ENCODE measurements at places on chromosomes 2 and 18. TPM values are rescaled to one million over a fixed set of nuclear protein-coding genes. Genes with fewer than 3 reads are reported as not detected.

- DNase-seq: no peak
These were observed 241.4 kb downstream of the ZNF385B start for GRCh38 chr2:179619947-179620467.

Gene OR6B2
- total RNA-seq: not detected

- no peak for DNase-seq
These were observed 207.8 kb downstream of the ATAD2B start for GRCh38 chr2:23718931-23719700.

Gene SMYD5
- 42.8 TPM for total RNA-seq

DNA sequence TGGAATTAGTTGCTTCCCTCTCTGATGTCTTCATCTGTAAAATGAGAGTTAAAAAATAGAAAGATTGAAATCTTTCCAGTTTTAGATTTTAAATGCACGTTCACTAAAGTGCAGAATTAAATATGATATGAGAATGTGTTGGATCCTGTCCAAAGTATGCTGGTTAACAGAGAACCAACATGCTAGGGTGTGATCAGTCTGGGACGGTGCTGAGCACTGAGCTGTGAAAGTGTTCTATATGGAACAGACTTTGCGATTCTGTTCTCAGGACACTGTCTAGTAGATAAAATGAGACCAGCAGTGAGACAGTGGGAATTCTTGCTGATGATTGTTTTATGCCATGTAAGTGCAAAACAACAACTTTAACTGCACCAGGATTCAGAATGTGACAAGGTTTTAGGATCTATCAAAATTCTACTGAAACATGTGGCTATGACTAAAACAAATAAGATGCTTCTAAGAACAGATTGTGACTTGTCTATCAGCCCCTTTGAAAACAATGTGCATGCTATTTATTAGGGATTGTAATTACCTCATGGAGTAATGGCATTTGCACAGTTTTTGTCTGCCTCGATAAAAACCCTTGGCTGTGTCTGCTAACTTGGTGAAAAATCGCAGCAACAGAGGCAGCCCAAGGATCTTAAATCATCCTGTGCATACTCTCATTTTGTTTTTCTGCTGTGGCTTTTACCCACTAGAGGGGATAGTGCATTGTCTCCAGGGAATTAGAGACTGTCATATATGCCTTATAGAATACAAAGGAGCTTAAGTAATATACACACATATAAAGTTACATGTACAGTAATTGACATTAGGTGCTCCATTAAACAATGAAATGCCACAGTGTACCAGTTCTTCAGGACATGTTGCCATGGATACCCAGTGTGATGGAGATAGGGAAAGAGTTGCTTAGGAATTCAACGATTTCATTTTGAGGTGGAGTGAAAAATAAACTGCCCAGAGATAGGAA, 55.1 kb downstream of the MAP3K20 start:
- no peak for DNase-seq

DNA sequence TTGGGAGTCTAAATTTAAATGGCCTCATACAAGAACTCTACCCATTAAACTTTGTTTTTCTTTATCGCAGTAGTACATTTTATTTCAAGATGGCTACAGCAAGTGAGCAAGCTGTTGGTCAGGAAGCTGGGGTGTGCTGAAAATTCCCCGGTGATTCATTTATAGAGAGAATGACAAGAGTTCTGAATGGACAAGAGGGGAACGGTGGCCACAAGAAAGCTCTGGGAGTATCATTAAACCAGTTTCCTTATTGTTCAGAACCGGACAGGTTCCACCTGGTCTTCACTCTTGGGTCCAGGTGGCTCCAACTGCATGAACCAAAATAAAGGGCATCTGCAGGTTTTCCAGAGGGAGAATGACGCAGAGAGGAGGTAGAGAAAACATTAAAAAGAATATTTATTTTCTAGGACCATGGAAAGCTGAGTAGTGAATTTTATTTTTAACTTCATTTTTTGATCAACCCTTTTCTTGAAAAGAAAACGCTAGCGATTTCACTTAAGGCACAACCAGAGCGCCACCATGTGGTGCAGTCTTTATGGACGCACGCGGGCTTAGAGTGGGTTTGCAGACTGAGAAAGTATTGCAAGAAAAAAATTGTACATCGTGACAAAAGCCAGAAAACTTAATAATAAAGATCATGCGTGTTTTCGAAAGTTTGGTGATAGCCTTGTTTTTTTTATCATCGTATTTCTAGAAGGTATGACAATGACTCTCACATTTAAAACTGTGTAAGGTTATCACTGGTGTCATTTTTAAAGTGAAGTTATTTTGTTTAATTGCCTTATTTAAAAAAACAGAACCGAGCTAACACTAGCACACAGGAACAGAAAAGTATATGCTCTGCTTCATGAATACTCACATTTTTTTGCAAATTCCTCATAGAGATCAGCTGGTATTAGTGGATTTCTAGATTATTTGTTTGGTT, 97.9 kb upstream of the NOL4 start:
- DNase-seq: no peak

GRCh38 chr2:165716091-165716490, 78.0 kb downstream of the GALNT3 start:
- no peak for DNase-seq

DNA sequence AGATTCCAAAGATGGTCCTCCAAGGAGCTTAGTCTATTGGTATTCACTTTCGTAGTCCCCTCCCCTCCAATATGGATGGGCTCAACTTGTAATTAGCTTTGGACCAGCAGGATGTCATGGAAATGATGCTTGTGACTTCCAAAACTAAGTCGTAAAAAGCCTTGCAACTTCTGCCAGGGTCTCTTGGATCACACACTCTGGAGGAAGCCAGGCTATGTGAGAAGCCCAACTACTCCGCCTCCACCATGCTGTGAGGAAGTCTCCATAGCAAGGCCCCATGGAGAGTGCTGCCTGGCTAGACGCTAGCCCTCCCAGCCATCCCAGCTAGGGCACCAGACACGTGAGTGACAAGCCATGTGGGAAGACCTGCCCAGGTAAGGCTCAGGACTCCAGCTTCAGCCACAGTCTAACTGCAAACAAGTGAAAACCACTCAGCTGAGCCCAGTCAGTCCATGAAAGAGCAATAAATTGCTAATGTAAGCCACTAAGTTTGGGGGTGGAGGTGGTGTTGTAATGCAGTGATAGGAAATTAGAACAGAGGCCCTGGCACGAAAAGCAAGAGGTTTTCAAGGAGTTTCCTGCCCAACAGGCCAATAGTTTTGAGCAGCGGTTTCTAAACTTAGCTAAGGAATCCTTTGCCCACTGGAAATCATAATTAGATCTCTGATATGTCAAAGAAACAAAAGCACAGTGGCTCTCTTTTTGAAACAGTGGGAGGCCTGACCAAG, 77.5 kb upstream of the GLI2 start:
- no peak for DNase-seq

Gene IRS1
- total RNA-seq: 3.9 TPM

GRCh38 chr2:25960920-25961319, 21.4 kb downstream of the KIF3C start:
- no peak for DNase-seq

Gene CFC1
- not detected for total RNA-seq

DNA sequence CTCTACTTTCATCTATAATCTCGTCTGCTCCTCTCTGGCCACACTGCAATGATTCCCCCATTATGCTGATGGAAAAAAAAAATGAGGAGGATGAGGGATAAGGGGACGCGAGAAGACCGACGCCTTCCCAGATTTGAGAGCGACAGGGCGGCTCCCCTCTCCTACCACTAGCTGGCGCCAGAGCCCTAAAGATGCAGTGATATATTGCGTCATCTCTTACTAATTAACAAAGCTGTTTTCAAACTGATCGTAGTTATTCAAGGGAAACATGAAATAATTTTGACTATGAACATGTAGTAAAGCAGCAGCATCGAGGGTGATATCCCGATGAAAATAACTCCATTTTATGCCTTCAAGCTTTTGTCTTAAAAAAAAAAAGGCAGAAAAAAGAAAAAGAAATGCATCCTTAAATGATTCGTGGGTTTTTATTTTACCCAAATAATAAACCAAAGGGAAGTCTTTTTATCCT, 48.0 kb upstream of the HNRNPA3 start:
- peak; percentile 67 for DNase-seq

DNA sequence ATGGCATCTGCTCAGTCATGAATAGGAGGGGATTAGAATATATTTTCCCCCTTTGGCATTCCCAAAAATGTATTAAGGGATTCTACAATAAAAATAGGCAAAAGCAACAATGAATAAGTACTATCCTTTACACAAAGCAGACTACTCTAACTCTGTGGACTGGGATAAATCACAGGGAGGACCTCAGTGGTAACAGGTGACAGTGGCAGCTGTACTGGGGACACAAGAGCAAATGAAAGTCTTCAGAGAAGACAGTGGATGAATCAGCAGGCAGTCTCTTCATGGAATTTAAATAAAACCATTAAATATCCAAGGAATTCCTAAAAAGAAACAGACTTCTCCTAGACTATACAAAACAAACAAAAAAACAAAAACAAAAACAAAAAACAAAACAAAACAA, 4.8 kb downstream of the CDH7 start:
- no peak for DNase-seq

DNA sequence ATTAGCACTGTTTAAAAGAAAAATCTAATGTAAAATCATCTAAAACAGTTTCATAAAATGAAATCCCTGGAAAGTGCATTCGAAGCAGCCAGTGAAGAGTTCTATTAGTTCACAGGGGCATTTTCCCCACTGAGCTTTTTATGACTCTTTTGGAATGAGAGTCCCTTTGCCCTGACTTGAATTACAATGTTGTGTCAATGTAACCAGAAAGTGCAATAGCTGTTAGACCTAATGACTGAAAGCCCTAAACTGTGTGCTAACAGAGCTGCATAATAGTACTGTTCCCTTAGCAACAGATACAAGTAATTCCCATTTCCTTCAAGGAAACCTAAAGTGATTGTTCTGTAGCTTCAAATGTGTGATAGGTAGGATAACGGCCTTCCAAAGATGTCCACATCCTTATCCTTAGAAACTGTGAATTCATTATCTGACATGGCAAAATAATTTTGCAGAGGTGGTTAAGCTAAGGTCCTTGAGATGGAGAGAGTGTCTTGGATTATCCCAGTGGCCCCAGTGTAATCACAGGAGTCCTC, 134.4 kb downstream of the L3MBTL4 start:
- DNase-seq: no peak

GRCh38 chr2:26735097-26735496, 29.0 kb upstream of the SLC35F6 start:
- no peak for DNase-seq

GRCh38 chr2:212136216-212136795, 402.3 kb downstream of the ERBB4 start:
- no peak for DNase-seq

GRCh38 chr2:105610576-105611332, 134.0 kb upstream of the NCK2 start:
- DNase-seq: no peak

- no peak for DNase-seq
These were observed 15.3 kb downstream of the USP39 start for GRCh38 chr2:85631316-85631715.

Gene IGFBP5
- total RNA-seq: not detected

Gene DSC2
- not detected for total RNA-seq

Gene PXDN
- total RNA-seq: 1.00 TPM

DNA sequence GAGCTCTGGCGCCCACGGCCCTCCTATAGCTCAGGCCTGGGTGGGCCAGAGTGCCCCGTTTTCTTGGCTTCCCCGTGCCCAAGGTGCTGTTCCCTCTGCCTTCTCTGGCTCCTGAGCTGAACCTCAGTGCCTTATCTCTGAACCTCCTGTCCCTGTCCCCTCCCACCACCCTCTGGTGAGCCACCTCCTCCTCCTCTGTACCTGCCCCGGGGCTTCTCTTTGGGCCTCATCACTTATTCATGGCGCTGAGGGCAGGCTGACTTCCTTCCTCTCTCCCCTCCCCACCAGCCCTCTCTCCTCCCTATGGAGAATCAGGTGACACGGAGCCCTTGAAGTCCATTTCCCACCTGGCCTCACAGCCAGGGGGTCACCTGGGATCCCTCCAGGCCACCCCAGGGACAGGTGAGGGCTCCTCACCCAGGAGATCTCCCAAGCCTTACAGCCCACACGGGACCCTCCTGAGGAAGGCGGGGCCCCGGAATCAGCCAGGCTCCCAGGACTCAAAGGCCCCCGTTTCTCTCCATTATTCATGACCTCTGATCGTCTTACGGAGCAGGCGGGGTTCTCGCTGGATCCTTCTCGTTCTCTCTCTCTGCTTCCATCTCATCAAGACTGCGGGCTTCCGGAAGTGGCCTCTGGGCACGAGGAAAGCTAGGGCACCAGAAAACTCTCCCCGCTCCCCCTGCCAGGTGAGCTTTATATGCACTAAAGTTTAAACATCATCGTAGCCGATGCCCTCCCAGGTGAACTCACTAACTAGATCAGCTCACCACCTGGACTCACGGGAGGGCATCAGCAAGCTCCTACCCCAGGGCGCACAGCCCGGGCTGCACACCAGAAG, at the start of gene LOXHD1:
Gene LOXHD1 (minus strand): TSS at position 106 of the 841 bp plus-strand sequence. CDS start 187 bp downstream, outside the sequence.
- no peak for DNase-seq

Gene ITPRIPL1
- total RNA-seq: 55.5 TPM

GRCh38 chr2:180952082-180952481, 28.3 kb upstream of the UBE2E3 start:
- no peak for DNase-seq

DNA sequence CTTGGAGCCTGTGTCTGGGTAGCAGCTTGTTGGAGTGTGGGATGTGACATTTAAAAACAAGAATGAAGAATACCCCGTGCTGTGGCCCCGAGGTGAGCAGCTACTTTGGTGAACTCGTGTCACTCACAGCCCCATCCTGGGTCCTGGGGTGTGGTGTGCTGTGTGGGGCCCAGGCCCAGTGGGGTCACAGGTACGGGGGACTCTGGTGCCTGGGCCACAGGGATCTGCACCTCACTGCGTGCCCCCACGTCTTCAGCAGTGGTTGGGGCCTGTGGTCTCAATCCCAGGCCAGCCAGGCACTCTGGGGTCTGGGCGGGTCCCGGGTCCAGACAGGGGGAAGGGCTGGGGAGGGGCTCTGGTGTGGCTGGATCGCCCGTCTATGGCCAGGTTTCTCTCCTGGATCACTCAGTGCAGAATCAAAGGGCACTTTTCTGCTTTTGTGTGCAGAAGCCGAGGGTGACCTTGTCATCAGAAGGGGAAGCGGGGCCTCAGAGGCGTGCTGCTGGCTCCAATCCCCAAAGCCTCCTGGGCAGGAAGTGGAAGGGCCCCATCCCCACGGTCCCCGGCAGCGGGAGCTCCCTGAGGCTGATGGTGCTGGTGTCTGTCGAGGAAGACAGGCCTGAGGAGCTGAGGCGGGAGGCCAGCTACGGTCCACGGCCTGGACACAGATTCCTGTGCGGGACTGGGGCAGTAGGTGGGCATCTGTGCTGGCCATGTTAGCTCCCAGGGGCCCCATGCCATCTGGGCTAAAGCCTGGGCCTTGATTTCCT, 1.4 kb downstream of the GPR35 start:
- DNase-seq: no peak

- DNase-seq: peak; percentile 3
These were observed 422.0 kb downstream of the GALR1 start for GRCh38 chr18:77671456-77672167.

DNA sequence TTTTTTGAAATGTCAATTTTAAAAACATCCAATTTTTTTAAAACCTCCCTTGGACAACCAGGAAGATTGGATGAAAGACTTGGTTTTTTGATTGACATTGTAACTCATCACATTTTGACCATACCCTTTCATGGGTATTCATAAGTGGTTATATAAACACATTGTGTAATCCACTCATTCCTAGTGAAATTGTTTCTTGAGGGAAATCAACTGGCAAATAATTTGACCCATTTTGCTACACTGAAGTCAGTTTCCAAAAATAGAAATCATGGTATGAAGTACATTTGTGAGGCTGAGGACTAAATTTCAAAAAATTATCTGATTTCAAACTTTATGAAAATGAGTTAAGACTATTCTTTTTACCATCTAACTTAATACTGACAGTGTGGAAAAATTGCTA, 31.5 kb downstream of the FBXO48 start:
- DNase-seq: no peak

Measured in CD8-positive, alpha-beta memory T cell (primary cell).